ENCODE measurements at places on chromosomes 11 and 22. TPM values are rescaled to one million over a fixed set of nuclear protein-coding genes. Genes with fewer than 3 reads are reported as not detected.

Gene OR5B21
- total RNA-seq: 9.3 TPM

Gene LDHA
- 711 TPM for total RNA-seq

DNA sequence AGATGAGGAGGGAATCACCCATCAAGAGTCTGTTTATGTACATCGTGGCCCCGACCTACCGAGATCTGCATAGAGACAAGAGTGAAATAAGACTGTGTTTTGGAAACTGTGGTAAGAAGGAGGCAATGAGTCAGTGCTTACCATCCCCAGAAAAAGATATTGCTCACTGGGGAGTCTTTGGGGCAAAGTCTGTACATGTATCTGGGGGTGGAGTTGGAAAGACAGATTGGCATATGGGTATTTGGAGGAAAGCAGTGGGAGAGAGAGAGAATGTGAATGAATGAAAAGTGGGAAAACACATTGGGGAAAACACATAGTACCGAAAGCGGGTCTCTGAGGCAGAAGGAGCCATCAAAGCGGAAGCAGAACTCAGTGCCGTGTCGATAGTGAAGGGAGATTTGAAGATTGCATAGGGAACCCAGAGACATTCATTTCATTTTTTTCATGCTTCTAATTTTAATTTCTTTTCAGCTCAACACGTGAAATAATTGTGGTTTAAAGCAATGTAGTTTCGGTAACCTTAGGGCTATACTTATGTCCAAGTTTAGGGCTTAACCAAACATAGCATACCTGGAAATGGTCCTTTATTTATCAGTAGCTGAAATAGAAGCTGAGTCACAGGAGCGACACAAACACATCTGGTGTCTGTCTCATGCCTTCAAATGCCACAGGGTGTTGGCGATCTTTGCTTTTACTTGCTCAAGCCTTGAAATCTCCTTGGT lies 98.6 kb upstream of the CD44 start:
- DNase-seq: peak; percentile 54

Gene C22orf15
- total RNA-seq: not detected

- no peak for DNase-seq
Observed at GRCh38 chr22:47592791-47593190, 830.3 kb downstream of the TBC1D22A start.

GRCh38 chr22:49718396-49718795 lies 109.3 kb downstream of the BRD1 start:
- no peak for DNase-seq

Gene PGGHG
- total RNA-seq: 24.2 TPM

Gene SYT8
- not detected for total RNA-seq

- DNase-seq: no peak
Observed at GRCh38 chr11:10350334-10350733, 45.5 kb downstream of the ADM start.

Gene MAML2
- 0.11 TPM for total RNA-seq

DNA sequence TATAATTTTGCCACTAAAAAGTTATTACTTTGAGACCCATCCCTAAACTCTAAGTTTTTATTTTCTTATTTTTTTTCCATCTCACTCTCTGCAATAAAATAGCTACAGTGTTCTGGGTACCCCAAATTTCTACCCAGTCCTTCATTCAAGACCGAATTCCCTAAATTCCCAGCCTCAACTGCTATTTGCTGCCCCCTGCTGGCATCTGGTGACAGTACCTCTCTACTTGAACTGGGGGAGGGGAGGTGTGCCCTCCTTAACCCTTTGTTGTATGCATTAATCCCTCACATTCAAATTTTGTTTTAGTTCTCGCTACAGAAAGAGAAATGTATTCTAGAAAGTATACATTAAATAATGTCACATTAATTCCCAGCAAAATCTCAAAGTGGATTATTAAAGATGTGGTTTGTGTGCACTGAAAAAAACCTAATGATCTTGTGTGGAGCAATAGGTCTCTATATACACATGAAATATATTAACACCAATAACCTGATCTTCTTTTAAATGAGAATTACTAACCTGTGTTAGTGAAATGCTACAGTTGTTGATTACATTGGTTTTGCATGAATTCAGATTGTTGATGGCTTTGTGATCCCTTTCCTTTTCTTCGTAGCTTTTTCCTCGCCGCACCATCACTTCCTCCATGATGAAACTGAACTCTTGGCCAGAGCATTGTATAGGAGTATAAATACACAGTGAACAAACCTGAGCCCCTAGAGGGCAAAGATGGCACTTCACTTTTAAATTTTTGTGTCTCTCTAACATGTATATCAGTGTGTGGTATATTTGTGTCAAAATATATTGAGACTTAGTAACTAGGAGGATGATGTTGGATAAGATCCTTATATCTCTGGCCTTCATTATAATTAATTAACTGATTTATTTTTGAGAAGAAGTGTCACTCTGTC lies 590.0 kb downstream of the METTL15 start:
- DNase-seq: peak; percentile 78

- DNase-seq: no peak
Observed at GRCh38 chr22:37499027-37499707, 13.0 kb upstream of the MFNG start.

Gene BTG4
- total RNA-seq: not detected

DNA sequence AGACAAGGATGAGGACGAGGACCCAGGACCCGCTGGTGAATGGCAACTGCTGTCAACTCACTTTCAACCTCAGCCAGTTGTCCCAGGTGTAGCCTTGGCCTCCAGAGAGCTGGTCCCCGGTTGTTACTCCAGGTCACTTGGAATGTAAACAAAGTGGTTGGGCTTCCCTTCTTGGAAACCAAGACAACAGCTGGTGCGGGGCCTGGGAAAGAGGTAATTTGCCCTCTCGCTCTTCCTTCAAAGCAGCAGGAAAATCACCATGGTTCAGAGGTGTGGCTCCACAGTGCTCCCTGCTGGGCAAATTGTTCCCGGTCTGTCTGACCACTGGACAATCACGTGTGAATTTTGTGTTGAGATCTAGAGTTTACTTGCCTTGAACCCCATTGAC lies 15.0 kb downstream of the SLC1A2 start:
- no peak for DNase-seq

DNA sequence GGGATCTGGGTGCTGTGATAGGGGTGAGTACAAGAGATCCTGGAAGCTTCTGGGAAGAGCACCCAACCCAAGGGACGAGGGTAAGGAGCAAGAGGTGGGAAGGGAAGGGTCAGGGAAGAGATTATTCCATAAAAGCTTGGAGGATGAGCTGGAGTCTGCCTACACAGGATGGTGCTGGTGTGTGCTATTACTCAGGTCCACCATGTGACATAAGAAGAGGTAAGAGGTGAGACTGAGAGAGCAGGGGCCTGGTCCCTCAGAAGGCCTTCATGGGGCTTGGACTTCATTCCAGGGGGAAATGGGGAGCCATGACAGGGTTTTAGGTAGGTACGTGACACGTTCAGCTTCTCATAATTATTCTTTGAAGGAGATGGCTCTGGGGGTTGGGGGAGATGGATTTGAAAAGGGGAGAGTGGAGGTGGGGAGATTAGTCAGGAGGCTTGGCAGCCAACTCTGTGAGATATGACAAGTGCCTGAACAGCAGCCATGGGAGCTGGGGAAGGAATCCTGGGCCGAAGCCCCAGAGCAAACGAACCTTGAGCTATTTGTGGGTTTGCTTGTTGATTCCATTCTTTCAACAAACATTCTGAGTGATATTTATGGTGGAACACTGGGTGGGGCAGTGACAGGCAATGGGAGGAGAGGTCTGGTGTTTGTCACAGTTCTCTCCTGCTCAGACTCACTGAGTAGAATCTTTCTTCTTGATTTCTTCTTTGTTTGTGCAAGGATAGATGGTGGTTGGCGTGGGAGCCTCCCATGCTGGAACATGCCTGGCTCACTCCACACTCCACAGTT lies 11.2 kb upstream of the NCAM1 start:
- DNase-seq: no peak

Gene CYTH4
- total RNA-seq: 12.6 TPM

DNA sequence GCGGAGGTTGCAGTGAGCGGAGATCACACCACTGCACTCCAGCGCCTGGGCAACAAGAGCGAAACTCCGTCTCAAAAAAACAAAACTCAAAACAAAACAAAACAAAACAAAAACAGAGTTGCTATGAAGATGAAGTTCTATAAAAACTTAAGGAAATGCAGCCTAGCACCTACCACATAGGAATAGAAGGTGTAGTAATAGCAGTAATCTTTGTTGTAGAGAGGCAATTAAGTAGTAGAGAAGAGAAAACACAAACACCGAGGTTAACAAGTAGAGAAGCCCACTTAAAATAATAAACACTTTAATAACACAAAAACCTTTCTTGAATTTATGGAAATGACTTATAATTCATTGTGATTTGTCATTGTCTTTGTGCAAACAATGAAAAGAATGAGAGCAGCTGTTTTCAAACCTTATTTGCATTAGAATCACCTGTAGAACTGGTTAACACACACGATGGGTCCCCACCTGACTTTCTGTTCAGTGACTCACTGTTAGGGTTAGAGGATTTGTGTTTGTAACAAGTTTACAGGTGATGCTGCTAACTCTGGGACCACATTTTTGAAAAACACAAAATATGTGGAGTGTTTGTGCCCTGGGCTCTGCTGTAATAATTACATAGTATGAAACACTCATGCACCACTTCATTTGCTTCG lies 43.1 kb downstream of the TYR start:
- DNase-seq: no peak

DNA sequence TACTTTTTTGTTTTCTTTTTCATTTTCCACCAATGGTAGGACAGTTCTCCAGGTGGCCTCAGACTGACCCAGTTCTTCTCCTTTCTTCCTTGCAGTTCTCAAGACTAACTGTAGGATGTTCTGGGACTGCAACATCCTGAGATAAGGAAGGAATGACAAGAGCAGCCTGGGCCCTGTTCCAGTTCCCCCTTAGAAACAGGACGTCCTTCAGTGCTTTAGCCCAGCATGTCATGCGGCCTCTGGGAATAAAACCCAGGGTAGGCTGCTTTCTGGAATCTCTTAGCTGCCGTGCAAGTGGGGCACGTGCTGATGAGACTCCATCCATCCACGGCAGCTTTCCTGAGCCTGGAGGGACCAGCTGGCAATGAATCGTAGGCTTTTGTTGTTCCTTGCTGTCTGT lies 24.0 kb upstream of the CADM1 start:
- DNase-seq: no peak

- no peak for DNase-seq
Observed at GRCh38 chr11:32307913-32308312, 127.4 kb downstream of the WT1 start.

DNA sequence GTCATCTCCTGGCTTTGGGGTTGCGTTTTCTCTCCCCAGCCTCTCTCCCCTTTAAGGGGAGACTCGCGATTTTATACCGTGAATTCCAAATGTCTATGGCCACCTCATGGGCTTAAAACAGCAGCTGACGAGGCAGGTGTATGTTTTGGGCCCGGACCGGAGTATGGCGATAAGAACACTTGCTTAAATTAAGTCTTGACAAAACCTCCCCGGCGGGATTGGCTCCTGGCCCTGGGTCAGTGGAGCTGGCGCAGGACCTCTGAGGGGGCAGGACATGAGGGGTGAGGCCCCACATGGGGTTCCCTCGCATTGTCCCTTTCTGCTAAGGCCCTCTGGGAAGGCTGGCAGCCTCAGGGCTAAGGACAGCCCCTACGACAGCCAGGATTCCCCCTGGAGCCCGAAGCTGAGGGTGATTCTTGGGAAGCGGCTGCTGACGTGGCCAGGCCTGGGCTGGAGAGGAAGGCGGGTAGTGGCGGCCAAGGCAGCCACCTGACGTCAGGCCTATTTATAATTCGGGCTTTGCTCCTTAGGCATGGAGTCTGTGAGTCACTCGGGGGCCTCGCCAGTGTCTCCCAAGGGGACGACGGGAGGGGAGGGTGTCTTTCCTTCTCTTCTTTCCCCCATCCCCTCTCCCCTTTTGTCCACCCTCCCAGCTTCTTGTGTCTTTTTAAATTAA lies 12.7 kb downstream of the MYO18B start:
- DNase-seq: no peak

DNA sequence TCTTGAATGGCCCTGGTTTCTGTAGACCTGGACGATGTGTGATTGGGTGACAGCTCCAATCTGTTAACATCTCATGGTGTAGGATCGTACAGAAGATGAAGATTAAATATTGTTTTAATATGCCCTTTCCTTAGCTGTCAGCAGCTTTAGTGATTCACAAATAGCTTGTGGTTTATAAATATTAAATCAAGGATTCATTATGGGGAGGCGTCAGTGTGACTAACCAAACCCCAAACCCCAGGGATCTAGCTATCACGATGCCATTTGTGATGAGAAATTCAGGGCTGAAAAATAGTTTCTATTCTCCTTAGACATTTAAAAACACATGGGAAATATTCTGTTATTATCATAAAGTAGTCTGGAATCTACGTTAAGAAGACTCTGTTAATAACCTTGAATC lies 73.4 kb downstream of the NCAM1 start:
- DNase-seq: no peak

DNA sequence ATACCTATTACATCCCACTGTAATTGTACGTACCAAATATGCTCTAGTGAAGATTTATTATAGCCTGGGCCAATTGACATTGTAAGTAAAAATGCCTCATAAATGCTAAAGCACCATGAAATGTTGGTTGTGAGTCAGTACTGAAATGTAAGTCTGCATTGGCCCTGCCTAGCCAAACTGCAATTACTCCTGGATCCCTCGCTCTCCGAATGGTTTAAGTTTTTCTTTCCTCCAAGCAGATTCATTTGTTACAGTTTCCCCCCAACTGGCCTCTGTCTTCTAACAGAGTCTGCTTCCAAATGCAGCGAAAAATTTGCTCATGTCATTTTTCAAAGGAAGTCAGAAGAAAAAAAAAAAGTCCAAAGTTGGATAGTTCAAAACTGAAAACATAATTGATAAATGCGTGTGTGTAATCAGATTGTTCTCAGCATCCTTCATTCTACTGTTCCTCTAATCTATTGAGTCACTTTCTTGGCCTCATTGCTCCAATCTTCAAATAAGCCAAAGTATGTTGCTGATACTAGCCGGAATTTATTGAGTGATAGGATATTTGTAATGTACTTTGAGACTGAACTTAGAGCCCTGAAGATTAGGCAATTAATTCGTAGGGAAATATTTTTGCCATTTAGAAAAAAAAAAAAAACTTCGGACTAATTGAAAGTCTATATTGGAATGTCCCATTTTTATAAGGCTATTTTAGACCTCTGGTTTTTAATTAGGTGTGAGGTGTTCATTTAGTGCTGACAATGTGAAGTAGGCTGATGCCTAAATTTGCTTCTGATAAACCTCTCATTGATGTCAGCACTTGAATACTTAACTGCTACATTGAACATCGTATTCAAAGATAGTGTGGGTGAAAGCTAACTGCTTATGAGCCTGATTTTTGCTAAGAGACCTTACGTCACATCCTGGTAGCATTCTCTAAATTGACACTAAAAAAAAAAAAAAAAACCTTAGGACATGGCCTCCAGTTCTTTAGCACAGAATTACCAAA lies 93.4 kb downstream of the WT1 start:
- no peak for DNase-seq

DNA sequence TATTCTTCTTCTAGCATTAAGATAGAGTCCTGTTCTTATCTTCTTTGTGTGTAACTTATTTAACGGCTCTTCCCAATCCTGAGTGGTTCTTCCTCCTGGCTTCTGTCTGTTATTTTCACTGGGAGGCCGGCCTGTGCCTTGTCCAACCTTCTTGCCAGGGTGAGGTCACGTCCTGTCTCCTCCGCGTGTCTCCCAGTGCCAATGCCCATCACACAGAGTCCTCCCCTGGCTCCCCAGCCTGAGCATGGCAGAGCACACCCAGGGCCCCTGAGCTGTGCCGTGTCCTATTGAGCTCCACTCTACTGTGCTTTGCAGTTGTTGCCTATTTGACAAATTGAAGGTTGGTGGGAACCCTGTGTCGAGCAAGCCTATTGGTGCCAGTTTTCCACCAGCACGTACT lies 487.3 kb downstream of the BRD1 start:
- DNase-seq: no peak

- DNase-seq: no peak
Observed at GRCh38 chr22:29820961-29821290, 17.1 kb downstream of the ASCC2 start.

Gene KDELR3
- not detected for total RNA-seq

- no peak for DNase-seq
Observed at GRCh38 chr11:115124786-115125185, 379.4 kb downstream of the CADM1 start.
